ENCODE measurements at places on chromosomes 5 and 9.
A peak's percentile ranks its signal among the peaks of the same experiment; 100 is the strongest.

DNA sequence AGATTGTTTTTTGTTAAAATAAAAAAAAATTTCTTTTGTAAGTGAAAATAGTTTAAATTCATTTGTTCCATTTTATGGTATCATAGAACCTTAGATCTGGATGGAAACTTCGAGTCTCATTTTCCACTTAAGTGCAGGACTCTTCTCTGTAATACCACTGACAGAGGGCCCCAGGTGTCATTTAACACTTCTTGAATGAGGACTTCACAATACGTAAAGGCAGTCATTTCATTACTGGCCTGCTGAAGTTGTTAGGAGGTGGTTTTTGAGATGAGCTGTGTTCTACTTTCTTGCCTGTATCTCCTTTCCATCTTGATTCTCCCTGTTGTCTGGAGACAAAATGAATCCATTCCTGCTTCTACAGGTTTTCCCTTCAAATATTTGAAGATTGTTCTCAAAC, 455.3 kb downstream of the DMRT2 start:
- no peak for DNase-seq

- no peak for DNase-seq
These were observed 4.7 kb downstream of the SEMA4D start for GRCh38 chr9:89493181-89493580.

- no peak for DNase-seq
These were observed 423.0 kb downstream of the DIRAS2 start for GRCh38 chr9:90219548-90220118.

GRCh38 chr5:53552561-53552960, 7.9 kb upstream of the NDUFS4 start:
- no peak for DNase-seq

DNA sequence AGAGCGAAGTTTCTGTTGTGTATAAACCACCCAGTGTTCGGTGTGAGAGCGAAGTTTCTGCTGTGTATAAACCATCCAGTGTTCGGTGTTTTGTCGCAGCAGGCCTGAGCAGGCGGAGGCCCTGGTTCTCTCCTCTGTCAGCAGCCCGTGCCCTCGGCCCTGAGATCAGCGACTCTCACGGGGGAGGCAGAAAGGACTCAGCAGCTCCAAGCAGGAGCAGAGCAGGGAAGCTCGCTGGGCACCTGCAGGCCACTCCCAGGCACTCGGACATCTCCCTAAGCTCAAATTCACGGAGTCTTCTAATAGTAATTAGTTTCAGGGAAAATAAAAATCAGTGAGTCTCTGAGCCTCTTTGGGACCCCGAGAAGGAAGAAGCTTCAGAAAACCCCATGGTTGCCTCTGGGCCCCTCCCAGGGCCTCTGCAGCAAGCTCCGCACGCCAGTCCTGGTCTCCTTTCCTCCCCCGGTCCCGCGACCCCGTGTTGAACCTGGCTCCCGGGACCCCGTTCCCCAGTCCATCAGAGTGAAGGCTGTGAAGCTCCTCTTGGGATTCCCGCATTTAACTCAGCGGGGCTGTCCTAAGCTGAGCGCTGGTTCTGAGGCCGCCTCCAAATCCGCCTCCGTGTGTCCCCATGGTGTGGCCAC, 81.9 kb upstream of the ADAMTS2 start:
- DNase-seq, result no peak

- DNase-seq, result no peak
These were observed 421.0 kb downstream of the KDM4C start for GRCh38 chr9:7178729-7179128.

GRCh38 chr9:37992924-37993349, 76.1 kb downstream of the SHB start:
- DNase-seq, result no peak

- DNase-seq, result no peak
These were observed 43.7 kb upstream of the TEK start for GRCh38 chr9:27065288-27065687.

- peak; percentile 58 for DNase-seq
These were observed 102.9 kb downstream of the RAPGEF6 start for GRCh38 chr5:131532031-131532640.

DNA sequence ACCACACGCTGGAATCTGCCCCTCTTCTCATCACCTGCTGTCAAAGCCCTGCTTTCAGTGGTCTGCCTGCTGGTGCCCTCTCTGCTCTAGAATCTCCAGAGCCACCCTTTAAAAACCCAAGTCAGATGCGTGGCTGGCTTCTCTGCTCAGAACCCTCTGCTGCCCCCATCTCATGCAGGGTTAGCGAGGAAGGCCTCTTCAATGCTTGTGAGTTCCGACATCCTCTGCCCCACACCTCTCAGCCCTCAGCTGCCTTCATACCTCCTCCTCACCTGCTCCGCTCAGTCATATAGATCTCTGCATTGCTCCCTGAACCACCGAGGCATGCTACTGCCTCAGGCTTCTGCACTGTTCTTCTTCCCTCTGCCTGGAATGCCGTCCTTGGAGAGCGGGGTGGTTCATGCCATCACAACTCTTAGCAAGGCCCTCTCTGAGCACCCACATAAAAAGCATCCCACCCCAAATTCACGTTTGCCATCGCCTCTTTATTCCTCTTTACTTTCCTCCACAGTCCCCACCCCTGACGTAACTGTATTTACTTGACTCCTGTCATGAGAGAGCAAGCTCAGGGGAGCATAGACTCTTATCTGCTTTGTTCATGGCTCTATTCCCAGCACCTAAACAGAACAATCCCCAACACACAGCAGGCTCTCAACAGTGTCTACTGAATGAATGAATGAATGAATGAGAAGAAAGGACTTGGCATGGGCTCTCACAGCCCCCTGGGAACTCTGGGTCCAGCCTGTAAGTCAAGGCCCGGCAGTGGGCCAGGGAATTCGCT, 10.4 kb downstream of the SHB start:
- DNase-seq, result no peak

GRCh38 chr9:84179531-84179930, 161.0 kb downstream of the SLC28A3 start:
- no peak for DNase-seq

GRCh38 chr9:132239999-132240840, 78.4 kb downstream of the NTNG2 start:
- DNase-seq, result peak; percentile 3

GRCh38 chr5:135313946-135314345, 85.1 kb downstream of the MACROH2A1 start:
- DNase-seq, result no peak

GRCh38 chr5:167346461-167346860, 945.0 kb upstream of the WWC1 start:
- no peak for DNase-seq

DNA sequence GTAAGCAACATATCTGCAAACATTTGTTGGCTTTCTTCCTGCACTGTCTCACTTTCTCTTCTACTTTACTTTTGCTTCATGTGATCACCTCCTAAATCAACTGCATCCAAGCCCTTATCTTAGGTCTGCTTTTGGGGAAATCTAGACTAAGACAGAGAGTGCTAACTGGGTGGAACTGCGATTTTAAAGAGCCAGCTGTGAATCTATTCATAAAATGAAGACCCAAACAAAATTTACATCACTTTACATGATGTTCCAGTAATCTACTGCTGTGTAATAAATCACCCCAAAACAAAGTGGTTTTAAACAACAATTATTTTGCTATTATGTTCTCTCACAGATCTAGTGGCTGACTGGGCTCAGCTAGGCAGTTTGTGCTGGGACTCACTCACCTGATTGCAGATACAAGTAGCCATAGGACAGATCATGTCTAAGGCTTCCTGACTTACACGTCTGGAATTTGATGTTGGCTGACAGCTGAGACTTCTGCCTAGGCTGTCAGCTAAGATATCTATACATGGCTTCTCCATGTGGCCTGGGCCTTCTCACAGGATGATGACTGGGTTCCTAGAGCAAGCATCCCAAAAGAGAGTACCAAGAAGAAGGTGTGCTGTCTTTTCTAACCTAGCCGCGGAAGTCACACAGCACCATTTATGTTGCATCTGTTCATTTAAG, 145.1 kb upstream of the TBCA start:
- DNase-seq, result no peak

DNA sequence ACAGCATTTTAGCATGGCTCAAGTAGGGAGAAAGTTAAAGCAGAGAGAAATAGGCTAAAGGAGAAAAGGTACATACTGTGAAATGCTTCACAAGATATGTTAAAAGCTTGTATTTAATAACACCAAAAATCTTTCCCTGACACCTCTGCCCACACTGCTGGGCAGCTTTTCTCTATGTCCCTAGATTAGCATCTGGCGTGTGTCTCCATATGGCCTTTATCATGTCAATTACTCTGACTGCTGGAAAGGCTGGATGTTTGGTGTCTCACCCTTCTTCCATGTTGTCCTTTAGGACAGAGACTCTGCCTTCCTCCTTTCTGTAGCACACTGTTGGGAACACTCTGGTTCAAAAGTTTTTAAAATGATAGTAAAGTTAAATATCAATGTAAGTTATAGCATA, 122.5 kb downstream of the OXCT1 start:
- no peak for DNase-seq

GRCh38 chr9:113381909-113382411, 5.2 kb upstream of the HDHD3 start:
- no peak for DNase-seq

DNA sequence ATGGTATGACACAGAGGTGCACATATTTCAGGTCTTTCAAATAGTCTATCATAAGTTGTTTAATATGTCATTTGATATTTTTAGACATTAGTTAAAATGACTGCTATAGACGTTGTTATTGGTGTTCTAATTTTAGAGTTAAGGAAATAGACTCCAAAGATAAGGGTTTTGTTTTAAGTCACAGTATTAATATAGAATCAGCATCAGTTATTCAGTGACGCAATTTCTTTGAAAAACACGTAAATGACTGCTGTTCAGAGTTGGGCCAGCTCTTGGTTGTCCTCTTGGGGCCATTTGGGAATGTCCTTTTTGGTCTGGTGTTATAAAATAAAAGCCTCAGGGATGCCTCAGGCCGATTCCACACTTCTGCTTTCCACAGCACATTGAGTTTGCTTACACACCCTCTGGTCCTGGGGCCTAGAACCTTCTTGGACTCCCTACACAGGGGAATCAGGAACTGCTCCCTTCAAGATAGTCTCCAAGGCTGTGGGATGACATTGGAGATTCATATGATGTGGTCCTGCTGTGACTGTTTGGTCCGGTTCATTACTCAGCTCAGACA, 14.3 kb downstream of the OTULIN start:
- no peak for DNase-seq

DNA sequence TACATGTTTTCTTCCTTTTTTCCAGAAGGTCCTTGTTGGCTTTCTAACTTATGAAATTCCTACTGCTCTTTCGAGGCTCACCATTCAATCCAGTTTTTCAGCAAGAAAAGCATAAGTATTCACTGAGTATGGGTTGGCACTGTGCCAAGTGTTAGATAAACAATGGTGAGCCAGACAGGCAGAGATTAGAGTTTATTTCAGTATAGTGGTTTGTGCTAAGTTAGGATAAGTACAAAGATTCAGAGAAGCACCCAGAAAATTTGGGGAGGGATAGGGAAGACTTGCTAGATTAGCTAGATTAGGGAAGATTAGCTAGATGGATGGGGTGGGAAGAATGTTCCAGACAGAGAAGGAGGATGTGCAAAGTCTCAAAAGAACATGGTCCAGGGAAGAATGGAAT, 122.9 kb downstream of the OXCT1 start:
- peak; percentile 30 for DNase-seq

DNA sequence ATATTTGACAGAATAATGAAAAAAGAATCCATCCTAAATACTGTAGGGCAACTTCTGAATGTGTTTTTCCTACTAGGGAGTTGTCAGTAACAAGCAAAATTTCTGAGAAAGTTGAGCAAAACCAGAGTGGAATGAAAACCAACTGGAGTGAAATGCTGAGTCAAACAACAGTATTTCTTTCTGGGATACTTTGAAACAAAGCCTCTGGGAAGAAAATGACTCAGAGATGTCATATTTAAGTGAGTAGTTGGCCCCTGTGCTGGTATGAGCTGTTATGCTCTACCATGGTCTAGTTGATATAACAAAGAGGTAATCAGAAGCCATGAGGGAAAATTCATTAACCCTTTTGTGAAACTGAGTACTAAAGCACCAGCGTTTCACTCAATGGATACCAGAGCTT, 372.1 kb upstream of the C9orf72 start:
- DNase-seq, result no peak

GRCh38 chr5:80411589-80412219, 3.8 kb downstream of the ZFYVE16 start:
- DNase-seq, result no peak

DNA sequence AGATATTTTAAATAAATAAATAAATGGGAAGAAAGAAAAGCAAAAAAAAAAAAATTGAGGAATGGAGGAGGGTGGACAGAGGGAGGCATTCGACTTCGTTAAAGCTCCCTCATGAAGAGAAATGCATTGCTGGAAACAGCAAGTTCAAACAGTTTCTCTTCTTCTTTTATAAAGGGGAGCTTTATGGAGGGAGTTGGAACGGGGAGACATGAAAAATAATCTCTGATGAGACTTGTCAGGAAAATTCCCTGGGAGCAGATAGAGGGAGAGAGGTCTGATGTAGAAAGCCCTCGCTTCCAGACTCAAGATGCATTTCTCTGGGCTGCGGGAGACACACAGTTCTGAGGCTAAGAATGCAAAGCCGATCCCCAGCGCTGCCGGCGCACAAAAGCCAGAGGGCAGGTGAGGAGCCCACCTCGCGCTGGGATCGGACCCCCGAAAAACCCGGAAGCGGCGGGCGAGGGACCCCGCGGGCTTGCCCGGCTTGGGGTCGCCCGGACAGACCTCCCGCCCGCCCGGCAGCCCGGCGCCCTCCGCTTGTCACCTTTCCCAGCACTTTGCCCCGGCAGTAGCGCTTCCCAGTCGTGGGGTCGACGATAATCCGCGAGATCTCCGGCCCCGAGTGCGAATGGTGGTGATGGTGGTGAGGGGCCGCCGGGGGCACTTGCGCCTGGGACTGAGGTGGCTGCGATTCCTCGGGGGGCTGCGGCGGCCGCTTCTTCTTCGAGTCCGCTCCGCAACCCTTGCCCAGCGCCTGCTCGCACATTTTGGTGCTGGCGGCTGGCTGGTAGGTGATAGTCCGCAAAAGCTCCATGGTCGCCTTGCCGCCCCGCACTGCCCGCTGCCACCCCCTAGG, 512 bp downstream of the PLK2 start:
- no peak for DNase-seq

DNA sequence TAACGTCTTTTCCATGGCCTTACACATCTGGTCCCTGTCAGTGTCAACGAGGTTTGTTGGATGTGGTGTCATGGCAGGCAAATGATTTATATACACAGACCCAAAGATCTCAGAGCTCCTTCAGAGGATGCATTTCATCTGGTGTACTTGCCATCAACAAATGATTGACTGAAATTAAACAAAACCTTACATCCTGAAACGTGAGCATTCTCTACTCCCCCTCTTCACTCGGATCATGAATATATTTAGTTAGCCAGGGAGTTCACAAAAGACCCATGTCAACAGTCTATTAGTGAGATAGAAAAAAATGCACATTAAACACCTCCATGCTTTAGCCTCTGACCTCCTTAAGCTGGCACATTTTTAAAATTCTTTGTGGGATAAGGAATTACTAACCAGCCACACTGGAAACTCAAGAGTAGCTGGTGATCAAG, 215.6 kb downstream of the EFNA5 start:
- no peak for DNase-seq

- DNase-seq, result no peak
These were observed 15.6 kb downstream of the COL27A1 start for GRCh38 chr9:114170771-114171461.

Measured in SHP77 treated with DMSO at 0.1 percent for 48 hours (cell line).